ENCODE measurements at places on chromosomes 6 and 20.

- no peak for DNase-seq
Measured at GRCh38 chr20:56428881-56429280, 16.8 kb downstream of the CASS4 start.

GRCh38 chr6:132364306-132365074 lies 36.8 kb downstream of the MOXD1 start:
- DNase-seq, result no peak

GRCh38 chr6:167952512-167952859 lies 45.0 kb upstream of the KIF25 start:
- no peak for DNase-seq

- no peak for DNase-seq
Measured at GRCh38 chr6:819122-819521, 126.2 kb upstream of the EXOC2 start.

- no peak for DNase-seq
Measured at GRCh38 chr6:76861403-76861802, 601.9 kb downstream of the HTR1B start.

DNA sequence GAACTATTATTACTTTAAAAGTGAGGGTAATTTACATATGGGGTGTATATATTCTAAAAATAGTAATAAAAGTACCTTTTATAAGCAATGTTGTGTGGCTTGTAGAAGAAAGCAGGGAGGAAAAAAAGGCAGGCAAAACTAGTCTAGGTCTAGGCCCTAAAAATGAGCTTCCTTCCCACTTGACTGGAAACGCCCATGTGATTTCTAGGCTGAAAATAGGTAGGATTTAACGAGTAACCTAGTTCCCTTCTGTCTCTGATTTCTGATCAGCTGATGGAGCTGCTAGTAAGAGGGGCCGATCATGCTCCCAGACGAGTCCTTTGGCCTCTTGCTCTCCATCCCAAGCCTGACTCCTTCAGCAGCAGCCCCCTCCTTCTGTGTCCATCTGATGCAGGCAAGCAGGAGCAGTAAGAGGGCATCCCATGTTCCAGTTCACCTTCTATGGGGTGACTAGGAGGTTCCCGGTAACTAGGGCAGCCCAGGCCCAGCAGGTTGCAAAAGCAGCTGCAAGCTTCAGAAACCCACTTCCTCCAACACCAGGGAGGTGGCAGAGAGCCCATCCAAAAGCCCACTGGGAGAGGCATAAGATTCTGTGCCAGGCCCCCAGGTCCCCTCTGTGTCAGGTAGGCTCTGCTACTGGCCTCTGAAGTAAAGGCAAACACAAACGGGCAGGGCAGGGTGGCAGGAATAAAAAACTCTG lies 24.4 kb downstream of the TBC1D20 start:
- no peak for DNase-seq

DNA sequence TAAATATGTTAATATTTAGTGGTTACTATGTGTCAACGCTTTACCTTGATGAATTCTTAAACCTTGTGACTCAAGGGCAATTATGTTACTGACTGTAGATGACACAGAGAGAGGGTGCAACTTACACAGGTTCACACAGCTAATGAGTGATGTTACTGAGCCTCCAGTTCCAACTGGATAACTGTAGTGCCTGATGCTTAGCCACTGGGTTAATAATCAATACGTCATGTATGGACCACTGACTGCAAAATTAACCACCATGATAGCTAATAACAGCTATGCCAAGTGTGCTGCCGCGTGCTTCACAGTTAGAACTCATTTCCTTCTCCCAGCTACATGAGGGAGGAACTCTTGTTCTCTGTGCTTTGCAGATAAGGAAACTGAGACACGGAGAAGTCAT lies 45.4 kb downstream of the SIRPA start:
- DNase-seq, result no peak

GRCh38 chr6:11536795-11537194 lies 754 bp upstream of the TMEM170B start:
- DNase-seq, result no peak

Data from AG10803 (cell line).